HT1080 (cell line): ENCODE measurements at places on chromosomes 12 and 14. TPM values are rescaled to one million over a fixed set of nuclear protein-coding genes. Genes with fewer than 3 reads are reported as not detected.

DNA sequence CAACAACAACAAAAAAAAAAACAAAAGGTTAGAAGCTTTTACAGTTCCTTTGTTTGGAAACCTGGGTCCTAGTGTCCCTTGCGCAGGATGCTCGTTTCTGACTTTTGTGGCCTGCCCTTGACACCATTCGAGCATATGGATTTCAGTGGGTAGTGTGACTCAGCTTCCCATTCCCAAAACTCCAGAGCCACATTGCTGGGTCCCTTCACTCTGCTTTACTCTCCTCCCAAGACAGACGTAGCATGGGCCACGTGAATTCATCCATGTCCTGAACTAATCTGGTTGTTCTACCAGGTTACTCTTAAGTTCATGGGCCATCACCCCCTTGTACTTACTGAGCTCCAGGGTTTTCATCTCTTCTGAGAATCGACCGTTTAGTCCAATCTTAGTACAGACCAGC, 68.0 kb upstream of the MAX start:
- DNase-seq, result no peak

- DNase-seq, result no peak
Measured at GRCh38 chr12:94207849-94208621, 59.7 kb downstream of the PLXNC1 start.

- peak; percentile 13 for DNase-seq
Measured at GRCh38 chr12:38544330-38545066, 227.9 kb downstream of the ALG10B start.

- DNase-seq, result no peak
Measured at GRCh38 chr12:10169104-10169503, 2.8 kb downstream of the OLR1 start.

SLCO1B1 gene
- 0.07 TPM in 1 of 2 replicates, not detected in the other for total RNA-seq

GRCh38 chr12:125983094-125983783, 918.0 kb downstream of the AACS start:
- peak; percentile 17 for DNase-seq
